ENCODE measurements at places on chromosomes 5 and 9.

DNA sequence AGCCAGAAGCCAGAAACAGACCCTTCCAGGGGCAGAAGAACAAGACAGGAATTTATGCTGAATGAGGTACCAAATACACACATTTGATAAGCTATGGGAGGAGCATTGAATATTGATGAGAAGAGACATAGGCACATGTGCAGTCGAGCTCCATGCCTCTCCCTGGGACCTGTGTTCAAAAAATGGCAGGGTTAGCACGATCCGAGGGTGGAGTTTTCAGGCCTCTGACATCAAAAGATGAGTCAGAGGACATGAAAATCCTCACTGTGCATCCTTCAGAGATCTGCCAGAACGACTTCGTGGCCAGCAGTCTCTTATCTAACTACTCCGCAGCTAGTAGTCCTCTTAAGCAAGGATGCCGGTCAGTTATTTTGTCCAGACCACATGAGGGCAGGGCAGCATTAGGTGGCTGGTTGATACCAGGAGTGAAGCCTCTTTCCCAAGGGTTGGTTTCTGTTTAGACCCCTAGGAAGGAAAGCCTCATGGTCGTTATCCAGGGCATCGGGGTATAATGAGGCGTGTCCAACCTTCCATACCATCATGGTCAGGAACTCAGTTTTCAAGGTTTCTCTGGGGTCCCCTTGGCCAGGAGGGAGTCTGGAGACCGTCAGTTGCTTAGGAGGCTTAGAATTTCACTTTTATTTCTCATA is 11.6 kb upstream of the CMBL start:
- DNase-seq: no peak

DNA sequence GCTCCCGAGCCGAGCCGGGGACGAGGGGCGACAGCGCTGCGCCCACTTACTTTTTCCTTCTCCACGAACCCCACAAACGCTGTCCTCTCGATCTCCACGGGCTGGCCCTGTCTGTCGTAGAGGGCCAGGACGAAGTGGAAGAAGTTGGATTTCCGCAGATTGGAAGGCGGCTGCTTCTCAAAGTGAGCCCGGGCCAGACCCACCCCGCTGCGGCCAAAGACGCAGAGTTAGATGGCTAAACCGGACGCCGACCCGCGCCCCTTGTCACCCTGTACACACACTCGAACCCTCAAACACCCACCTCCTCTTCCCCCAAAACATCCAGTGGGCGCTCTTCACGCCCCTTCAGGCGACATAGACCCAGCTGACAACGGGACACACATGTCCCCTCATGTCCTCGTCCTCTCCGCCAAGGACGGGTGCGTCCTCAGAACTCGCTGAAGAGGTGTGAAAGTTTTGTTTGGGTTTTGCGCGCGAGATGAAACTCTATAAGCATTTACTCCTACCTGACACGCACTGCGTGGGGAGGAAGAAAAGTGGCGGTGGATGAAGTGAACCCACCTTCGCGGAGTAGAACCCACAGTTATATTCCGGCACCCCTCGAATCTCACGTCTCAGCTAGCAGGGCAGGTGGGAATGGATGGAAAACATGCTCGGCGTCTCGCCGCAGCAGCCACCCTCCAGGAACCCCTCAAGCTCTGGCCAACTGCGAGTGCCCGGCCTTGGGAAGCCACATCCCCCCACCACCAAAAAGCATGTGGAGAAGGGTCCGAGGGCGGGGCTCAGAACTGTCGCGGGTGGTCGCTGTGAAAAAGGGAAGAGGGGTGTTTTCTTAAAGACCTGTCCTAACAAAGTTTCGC is 2.6 kb downstream of the EBF1 start:
- no peak for DNase-seq

DNA sequence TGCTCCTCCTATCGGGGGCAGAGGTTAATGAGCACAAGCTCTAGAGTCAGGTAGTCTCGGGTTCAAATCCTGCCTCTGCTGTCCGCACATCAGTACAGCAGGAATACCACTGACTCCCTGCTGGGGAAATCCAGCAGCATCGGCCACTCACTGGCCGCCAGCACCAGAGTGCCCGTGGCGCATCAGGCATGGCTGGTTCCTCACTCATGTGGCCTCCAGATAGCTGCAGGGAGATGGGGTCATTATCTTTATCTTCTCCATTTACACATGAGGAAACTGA is 137.6 kb upstream of the COL5A1 start:
- no peak for DNase-seq

- no peak for DNase-seq
Measured at GRCh38 chr5:174446988-174447387, 277.4 kb upstream of the MSX2 start.

DNA sequence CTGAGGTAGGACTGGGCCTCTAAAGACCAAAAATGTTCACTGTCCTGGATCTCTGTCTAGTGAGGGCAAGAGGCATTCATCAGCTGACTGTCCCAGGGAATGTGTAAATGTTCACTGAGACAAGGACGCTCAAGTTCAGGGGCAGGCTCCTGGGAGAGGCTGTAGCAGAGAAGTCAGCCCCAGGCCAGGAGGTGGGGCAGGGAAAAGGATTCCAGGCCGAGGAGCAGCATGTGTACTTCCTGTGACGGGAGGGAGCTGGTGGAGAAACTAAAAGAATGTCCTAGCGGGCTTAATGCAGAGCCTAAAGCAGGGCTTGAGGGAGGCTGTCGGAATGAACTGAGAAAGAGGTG is 205.8 kb downstream of the GABBR2 start:
- peak; percentile 18 for DNase-seq

DNA sequence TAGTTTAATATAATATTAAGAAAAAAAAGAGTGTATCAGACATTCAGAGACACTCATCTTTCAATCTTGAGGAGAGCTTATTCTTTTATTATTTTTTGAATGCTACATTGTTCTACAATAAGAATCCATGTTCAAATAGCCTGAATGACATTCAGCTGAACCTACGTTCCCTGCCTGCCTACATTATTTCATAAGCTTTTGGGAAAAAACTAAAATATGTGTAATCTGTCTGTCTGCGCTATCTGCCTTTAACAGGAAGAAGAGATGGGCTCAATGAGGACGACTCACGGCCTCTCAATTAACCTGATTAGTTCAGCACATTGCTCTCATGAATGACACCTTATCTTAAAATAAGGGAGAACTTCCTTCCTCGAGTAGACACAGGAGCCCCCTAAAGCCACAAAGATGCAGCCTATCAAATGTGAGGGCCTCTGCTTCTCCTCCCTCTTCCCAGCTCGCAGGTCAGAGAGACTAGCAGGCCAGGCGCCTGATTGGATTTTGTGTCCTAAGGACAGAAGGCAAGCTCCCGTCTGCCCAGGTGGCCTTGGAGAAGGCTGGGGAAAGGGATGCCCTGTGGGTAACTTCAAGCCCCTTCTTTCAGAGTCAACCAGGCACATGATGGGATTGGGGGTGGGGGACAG is 37.8 kb downstream of the EBF1 start:
- no peak for DNase-seq

DNA sequence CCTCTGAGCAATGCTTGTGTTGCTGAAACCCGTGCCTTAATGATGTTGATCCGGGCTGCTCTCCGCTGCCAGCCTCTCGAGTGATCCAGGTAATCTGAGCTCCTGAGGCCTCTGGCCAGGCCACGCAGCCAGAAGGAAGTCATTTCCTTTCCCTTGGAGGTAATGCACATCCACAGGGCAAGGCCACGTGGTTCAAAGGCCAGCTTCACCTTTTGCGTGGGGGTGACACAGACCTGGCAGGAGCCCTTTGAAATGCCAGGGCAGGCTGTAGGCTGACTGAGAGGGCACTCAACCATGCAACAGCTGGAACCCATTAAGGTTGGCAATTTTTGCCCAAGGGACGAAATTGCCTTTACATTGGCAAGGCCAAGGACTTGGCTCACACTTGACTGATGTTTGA is 80.4 kb downstream of the LIX1 start:
- DNase-seq: no peak

GRCh38 chr5:60437308-60437707 is 262.7 kb downstream of the DEPDC1B start:
- peak; percentile 18 for DNase-seq

GRCh38 chr5:149410721-149411432 is 31.8 kb upstream of the IL17B start:
- DNase-seq: no peak

DNA sequence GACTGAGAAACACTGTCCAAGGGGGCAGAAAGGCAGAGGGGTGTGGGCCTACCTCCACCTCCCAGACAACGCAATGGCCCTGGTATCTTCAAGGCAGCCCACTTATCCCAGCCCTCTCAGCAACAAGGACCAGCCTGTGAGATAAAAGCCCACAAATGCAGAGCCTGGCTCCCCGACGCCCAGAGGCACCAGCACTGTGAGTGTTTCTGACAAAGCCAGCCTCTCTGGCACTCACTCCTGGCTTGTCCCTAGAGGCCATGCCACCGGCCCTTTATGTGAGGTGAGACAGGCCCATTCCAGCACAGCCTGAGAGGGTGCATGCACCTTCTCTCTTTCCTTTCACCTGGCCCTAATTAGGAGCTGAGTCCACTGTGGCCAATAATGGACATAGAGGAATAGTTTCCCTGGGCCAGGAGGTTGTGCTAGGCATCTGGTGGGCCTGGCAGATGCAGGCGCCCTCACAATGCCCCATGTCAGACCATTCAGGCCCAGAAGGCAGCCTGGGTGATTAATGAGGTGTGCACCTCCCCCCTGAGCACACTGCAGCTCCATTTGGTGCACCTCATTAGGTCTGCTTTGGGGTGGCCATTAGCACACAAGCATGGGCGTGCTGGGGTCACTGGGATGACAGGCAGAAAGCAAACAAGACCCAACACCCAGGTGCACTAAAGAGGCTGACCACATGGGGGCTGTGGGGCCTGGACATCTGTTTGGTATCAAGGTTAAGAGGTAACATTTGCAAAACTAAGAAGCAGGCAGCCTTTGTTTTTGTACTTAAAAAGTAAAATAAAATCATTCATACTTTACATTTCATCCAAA is 176.0 kb downstream of the MED10 start:
- DNase-seq: no peak

DNA sequence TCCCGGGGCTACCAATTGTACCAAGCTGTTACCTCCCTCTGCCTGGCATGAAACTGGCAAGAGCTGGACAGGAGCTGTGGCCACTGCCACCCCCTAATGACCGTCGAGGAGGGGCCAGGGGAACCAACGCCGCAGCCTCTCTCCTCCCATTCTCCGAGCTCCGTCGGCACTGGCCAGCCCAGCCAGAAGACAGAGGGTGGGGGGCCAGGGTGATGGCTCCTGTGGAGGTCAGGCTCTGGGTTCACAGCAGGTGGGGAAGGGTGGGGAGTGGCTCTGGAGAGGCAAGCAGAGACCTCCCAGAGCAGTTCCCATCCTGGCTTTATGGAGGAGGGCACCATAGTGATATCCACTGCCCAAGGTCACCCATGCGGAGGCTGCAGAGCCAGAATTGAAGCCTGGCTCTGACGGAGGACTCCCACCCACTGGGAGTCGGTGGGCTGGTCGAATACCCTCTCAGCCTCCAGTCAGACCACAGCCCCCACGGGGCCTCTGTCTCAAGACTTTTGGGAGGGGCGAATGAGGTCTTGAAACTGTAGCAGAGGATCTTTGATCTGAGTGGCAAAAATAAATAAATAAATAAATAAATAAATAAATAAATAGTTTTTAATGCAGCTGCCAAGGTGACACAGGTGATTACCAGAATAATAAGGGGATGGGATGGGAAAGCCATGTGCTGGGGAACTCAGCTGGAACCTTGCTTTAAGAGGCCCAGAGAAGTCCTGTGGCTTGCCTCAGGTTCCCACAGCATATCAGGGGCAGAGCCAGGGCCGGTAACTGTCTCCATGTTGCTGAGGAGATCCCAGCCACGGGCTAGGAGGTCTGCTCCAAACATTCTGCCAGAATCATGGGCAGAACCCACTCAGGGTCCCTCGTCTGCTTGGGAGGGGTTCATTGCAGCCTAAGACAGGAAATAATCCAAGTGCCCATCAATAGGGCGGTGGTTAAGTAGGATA is 42.5 kb upstream of the NEURL1B start:
- DNase-seq: no peak

GRCh38 chr9:110986529-110986928 is 51.7 kb downstream of the LPAR1 start:
- DNase-seq: no peak

DNA sequence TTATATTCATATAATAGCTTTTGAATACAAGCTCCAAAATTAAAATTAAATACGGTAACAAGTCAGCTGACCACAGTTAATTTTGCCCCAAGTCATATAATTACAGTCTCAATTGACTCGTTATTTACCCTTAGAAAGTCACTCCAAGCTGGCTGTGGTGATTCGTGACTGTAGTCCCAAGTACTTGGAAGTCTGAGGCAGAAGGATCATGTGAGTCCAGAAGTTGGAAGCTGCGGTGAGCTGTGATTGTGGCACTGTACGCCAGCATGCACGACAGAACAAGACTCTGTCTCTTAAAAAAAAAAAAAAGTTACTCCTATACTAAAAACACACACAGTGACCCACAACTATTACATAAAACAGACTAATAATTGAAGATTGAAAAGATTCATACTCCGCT is 31.6 kb upstream of the DTWD2 start:
- DNase-seq: peak; percentile 96

- no peak for DNase-seq
Measured at GRCh38 chr9:131145245-131145644, 19.9 kb downstream of the NUP214 start.

DNA sequence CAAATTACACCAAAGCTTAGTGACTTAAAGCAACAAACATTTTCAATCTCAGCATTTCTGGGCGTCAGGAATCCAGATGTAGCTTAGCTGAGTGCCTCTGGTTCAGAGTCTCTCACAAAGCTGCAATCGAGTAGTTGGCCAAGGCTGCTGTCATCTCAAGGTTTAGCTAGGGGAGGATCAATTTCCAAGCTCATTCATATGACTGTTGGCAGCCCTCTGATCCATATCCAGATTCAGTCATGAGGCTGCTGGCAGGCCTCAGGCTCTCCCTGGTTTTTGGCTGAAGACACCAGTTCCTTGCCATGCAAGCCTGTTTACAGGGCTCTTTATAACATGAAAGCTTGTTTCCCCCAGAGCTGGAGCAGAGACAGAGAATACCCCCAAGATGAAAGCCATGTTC is 419.5 kb upstream of the TLE4 start:
- DNase-seq: no peak

- no peak for DNase-seq
Measured at GRCh38 chr5:116658141-116658540, 83.5 kb upstream of the SEMA6A start.

- DNase-seq: no peak
Measured at GRCh38 chr5:73230264-73231245, 57.6 kb downstream of the TMEM174 start.

DNA sequence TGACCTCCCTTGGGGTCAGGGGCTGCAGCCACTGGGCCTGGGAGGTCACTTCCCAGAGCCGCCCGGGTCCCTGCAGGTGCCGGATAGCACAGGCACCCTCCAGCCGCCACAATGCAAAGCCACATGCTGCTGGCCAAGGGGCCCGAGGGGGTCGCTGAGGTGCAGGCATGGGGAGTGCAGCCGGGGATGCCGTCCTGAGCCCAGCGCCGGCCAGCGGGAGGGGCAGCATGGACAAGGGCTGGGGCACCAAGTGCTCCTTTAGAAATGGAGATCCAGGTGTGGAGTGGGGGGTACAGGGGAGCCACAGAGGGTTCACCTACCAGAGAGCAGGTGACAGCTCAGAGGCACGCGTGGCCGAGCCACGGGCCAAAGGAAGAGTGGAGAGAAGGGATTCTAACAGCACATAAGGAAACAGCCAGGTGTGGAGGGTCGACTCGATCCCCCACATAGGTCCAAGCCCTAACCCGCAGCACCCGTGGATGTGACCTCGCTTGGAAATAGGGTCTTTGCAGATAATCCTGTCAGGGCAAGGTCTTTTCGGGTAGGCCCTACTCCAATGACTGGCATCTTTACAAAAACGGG is 24.7 kb downstream of the ZDHHC11B start:
- DNase-seq: no peak

- no peak for DNase-seq
Measured at GRCh38 chr9:34580358-34580757, 9.2 kb downstream of the CNTFR start.

GRCh38 chr5:178496642-178497041 is 93.6 kb downstream of the COL23A1 start:
- no peak for DNase-seq
